ENCODE measurements at places on chromosomes 13 and 19.

DNA sequence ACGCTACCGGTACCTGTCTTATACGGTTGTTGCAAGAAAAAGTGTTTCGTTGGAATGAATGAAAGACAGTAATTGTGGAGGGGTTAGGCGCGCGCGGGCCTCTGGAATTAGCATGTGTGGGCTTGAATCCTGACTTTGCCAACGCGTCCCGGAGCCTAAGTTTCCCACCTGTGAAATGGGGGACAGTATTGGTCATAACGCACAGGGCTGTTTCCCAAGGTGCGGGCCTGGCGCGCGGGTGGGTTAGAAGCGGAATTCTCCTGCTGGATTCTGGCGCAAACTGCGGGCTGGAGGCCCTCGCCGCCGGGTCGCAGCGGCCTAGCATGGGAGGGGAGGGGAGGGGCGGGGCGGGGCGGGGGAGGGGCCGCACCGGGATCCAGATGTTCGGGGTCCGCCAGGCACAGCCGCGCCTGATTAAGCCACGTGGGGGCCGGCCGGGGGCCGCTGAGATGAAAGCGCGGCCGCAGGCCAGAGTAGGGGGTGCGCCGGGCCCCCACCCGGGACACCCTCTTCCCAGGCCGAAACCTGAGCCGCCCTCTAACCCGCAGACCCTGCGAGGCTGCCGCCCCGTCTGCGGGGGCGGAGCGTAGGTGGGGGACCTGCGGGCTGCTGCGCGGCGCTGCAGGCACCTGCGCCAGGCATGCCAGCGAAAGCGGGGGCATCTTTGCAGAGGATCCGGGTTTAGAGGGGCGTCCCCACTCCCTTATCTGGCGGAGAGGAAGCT is 1.2 kb upstream of the TMEM59L start:
- H3K27ac ChIP-seq = no peak overlapping the region
- H3K27me3 ChIP-seq = peaks cover 75% of the 10 kb centered on the region
- DNase-seq = no peak
- H3K36me3 ChIP-seq = no peaks in the 10 kb centered on the region
- peak overlapping the region; percentile 62 for H3K4me3 ChIP-seq

DNA sequence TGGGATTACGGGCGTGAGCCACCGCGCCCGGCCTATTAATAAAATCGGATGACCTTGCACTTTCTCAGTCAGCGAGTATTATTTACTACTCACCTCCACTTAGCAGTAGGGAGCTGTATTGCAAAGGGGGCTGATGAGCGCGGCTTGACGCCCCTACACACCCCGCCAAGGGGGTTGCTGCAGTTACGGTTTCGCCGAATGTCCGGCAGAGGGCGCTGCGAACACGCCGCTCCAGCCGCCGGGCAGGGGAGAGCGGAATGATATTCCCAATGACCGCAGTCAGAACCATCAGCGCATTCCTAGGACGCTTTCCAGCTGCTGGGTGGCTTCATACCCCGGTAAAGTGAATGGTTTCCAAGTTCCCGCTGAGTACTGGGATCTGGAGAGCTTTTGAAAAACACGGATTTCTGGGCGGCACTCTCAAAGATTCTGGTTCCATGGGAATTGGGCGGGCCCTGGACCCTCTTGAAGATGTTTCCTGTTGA is 30.0 kb upstream of the TPT1 start:
- peak; percentile 18 for DNase-seq
- H3K27me3 ChIP-seq = no peaks in the 10 kb centered on the region
- no peak overlapping the region for H3K4me3 ChIP-seq
- peaks cover 10% of the 10 kb centered on the region for H3K4me1 ChIP-seq
- no peaks in the 10 kb centered on the region for H3K36me3 ChIP-seq
- H3K27ac ChIP-seq = no peak overlapping the region

GRCh38 chr13:33016414-33017322 is at the start of gene KL:
KL (plus strand) TSS chr13:33016423; CDS start chr13:33016441, 18 bp downstream.
- no peak within 1 kb of the TSS for H3K4me3 ChIP-seq
- H3K36me3 ChIP-seq = no peaks in the 10 kb centered on the region
- H3K27me3 ChIP-seq = peaks cover 22% of the 10 kb centered on the region

DNA sequence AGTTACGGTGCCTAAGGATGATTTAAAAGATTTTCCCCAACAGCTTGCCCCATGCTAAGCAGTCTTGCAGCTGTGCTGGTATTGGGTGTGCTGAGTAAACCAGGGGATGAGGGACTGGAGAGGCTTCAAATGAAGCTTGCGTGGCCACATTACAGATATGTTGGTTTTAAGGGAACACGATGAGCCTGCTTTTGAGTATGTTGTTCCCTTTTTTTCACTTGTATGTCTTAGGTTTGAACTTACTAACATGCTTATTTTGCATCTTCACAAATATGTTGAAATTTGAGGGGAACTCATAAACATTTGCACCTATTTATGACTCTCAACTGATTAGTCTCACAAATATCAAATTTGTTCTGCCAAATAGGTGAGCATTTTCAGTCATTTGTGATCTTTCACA is 2.0 kb upstream of the IL17D start:
- no peak overlapping the region for H3K27ac ChIP-seq
- no peak for DNase-seq
- H3K36me3 ChIP-seq = no peaks in the 10 kb centered on the region

- no peak for DNase-seq
- no peak overlapping the region for H3K4me3 ChIP-seq
- no peaks in the 10 kb centered on the region for H3K4me1 ChIP-seq
- H3K27me3 ChIP-seq = no peaks in the 10 kb centered on the region
Measured at GRCh38 chr13:44713788-44714469, 137.8 kb upstream of the TSC22D1 start.

GRCh38 chr19:15863272-15863671 is 34.6 kb downstream of the CYP4F2 start:
- no peaks in the 10 kb centered on the region for H3K36me3 ChIP-seq
- DNase-seq = no peak
- H3K27ac ChIP-seq = no peak overlapping the region
- no peak overlapping the region for H3K4me3 ChIP-seq
